ENCODE measurements at places on chromosomes 5 and 9.

GRCh38 chr9:98310752-98311392, 55.4 kb upstream of the TBC1D2 start:
- no peak for DNase-seq

DNA sequence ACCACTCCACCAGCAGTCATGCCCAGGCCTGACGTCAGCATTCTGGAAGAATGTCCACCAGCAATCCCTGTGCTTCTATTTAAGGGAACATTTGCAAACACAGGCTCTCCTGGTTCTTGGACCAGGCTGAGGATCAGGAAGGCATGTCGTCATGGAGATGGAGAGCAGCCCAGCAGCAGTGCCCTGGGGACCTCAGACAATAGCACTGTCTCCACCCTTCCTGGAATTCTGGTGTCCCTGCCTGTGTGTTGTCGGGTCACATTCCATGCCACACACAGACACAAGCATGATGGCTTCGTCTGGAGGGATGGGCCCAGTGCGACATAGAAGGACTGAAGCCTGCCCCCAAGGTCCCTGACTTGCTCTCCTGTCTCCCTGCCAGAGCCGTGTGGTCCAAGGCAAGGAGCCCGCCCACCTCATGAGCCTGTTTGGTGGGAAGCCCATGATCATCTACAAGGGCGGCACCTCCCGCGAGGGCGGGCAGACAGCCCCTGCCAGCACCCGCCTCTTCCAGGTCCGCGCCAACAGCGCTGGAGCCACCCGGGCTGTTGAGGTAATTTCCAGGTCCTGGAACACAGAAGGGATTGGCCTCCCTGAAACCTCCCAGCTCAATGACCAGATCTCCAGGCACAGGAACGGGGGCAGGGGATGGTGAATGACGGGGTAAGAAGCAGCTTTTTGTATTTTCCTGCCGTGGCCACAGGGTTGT, 43.8 kb downstream of the STOM start:
- no peak for DNase-seq

GRCh38 chr9:111099199-111100008, 61.1 kb upstream of the LPAR1 start:
- no peak for DNase-seq

DNA sequence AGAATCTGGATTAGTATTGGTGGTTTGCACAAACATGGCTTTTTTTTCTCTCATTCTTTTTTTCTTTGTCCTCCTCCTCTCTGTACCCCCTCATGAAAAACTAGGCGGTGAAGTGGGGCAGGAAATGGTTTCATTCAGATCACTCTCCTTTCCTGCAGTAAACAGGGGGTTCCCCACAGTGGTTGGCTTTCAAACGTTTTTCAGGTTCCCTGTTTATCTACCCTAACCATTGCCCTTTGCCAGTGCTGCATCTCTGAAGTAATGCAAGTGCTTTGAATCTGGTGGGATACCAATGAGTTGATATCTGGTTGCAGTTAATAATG, 29.8 kb downstream of the NR4A3 start:
- DNase-seq = no peak

GRCh38 chr5:38099205-38100168, 158.9 kb upstream of the EGFLAM start:
- no peak for DNase-seq

- DNase-seq = no peak
Observed at GRCh38 chr9:124665391-124666058, 105.6 kb downstream of the NR6A1 start.

DNA sequence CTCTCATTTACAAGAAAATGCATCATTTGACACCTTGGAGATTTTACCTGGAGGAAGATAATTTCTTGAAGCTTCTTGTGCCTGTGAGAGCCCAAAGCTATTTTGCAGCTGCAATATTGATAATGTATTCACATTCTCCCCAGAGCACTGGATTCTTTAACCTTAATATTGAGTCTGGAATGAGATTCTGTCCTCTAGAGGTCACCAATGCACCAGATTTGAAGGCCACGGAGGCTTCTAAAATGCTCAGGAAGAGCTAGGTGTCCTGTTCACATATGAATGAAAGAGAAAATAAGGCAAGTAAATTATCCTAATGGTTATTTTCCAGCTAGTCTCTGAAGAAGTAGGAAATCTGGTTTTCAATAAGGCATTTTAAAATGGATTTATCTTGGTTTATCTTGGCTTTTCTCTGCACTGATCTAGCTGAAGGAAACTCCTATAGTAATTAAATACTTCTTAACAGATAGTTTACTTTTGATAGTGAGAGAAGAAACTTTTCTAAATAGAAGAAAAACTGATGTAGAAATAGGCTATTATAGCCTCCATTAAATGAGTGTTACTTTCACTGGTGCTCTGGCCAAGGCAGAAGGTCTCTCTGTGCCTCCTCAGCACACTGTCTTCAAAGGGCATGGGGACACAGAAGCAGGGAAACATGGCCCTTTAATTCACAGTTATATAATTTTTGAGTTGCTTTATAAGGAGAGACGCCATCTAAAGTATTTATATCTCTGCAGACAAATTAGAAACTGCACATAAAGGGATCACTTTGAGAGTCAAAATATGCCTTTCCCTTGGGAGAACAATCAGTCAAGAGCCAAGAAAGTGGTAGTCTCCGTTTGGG, 297.0 kb upstream of the ACTBL2 start:
- no peak for DNase-seq

- no peak for DNase-seq
Observed at GRCh38 chr9:93960221-93960970, 5.2 kb upstream of the BARX1 start.

GRCh38 chr5:80172067-80172695, 83.7 kb downstream of the SERINC5 start:
- DNase-seq = no peak

Data from stimulated activated CD4-positive, alpha-beta T cell treated with anti-CD3 and anti-CD28 coated beads, Interleukin-12 subunit alpha, Interleukin-12 subunit beta, amount 100 ng/mL, for 24 hours (primary cell).